ENCODE measurements at places on chromosomes 16 and 17. TPM values are rescaled to one million over a fixed set of nuclear protein-coding genes. Genes with fewer than 3 reads are reported as not detected.
A peak's percentile ranks its signal among the peaks of the same experiment; 100 is the strongest.

DNA sequence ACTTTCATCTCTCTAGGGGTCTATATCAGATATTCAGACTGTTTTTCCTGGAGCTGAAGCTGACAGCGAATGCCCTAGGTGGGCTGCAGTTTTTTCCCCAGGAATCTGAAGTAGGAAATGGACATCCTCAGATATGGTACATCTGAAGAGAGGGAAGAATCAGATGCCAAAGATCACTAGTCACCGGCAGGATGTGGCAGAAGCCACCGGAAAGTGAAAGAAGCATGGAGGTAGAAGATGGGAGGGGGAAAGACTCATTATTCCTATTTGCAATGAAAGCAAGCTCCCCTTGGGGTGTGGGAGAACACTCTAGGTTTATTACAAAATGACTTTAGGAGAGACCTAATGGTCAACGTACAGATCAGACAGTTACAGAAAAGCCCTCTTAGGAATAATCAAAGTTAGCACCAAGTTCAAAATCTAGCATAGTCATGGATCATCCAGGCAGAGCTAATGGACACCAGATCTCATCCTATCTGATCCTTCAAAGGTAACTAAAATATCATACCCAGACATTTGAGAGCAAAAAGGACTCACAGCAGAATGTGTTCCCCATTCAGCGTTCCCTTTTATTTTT is 110.7 kb downstream of the HS3ST3A1 start:
- no peak for DNase-seq

Gene CRHR1
- polyA plus RNA-seq = 0.24 TPM

DNA sequence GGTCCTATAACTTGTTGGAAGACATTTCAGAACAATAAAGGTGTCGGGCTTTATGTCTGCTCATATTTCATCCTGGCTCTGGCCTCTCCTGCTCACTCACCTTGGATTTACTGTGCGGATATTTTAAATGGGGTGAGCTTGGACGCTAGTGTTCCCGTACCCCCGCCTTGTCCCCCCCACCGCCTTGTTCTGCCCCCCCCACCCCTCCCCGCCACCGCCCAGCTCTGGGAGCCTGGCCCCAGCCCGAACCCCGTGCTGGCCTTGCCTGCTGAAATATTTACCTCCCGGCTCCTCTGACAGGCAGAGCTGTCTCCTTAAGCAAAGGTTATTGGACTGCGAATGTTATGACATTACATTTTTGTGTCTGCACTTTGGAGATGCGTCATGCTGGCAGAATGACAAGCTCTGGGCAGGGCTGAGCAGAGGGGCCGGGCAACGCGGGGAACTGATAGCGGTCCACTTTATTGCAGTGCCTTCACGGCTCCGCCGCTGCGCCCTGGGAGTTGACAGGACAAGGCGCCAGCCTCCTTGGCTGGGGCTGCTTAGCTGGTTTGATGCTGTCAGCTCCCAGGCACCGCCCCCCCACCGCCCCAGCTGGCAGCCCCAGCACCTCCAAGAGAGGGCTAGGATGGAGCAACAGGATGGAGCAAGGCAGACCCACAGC is 222.5 kb upstream of the GSE1 start:
- DNase-seq = peak; percentile 97

GRCh38 chr16:2511996-2512734 is 1.6 kb upstream of the ATP6V0C start:
- DNase-seq = no peak

Gene CEP131
- 9.0 TPM for polyA plus RNA-seq

DNA sequence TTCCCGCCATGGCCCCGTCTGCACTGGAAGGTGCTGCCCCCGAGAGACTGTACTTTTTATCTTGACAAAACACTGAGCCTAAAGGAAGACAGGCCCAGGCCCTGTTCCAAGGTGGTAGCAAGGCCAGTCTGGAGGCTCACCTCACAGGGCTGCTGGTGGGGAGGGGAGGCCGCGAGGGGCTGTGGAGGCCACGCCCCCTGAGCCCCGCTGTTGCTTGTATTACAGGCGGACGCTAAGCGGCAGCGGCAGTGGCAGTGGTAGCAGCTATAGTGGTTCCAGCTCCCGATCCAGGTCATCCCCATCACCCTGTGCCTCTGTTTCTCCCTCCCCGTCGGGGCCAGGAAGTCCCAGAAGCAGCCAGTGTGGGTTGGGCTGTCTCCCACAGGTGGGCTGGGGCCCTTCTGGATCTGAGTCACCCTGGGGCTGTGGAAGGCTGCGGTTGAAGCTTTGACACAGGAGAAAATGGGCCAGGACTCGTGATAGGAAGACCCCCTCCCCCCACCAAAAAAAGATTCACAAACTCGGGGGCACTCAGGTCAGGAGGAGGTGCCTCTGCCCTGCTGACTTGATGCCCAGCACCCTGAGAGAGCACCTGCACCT is 13.3 kb upstream of the IL17C start:
- DNase-seq = no peak

DNA sequence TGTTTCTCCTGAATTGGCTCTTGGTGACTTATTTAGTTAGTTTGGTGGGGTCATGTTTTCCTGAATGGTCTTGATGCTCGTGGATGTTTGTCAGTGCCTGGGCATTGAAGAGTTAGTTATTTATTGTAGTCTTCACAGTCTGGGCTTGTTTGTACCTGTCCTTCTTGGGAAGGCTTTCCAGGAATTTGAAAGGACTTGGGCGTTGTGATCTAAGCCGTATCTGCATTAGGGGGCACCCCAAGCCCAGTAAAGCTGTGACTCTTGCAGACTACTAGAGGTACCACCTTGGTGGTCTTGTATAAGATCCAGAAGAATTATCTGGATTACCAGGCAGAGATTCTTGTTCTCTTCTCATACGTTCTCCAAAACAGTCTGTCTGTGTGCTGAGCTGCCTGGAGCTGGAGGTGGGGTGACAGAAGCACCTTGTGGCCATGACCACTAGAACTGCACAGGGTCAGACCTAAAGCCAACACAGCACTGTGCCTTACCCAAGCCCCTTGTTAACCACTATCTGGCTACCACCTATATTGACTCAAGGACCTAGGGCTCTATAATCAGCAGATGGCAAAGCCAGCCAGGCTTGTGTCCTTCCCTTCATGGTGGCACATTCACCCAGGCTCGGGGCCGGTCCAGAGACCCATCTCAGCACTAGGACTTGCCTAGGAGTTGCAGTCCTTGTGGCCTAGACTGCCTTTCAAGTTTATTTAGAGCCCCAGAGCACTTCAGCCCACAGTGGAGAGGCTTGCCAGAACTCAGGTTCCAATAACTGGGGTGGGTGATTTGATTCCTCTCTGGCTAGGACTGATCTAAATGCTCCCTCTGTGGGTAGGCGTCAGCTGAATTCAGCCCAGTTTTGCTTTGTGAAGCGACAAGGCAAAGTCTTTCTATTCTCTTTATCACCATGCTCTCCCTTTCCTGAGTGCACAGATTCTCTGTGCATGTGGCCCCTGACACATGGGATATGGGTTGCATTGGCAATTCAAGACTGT is 11.0 kb downstream of the RNF135 start:
- DNase-seq = no peak

DNA sequence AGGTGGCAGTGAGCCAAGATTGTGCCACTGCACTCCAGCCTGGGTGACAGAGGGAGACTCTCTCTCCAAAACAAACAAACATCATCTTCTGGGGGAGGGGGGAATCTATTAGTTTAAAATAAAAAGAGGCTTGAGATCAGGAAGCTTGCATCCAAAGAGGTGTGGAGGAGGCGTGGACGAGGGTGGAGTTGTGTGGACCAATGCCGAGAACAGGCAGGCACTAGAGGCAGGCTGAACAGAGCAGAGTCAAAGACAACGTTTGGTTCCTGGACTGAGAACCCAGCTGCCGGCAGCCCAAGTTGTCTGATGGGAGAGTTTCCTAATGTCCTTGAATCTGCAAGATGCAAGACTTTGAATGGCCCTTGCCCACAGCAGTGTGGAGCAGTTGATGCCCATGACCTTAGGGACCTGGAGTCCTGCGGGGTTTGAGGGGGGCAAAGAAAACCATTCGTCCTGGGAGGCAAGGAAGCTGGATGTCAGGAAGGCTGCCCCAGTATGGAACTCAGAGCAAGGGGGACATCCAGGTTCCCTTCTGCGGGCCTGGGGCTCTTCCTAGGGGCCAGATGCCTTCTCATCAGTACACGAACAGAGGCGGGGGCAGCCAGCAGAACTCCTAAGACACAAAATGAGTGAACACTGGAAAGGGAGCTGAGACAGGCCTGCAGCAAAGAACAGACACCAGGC is 9.2 kb downstream of the TBC1D16 start:
- no peak for DNase-seq

GRCh38 chr17:78973196-78973595 is 6.5 kb downstream of the LGALS3BP start:
- no peak for DNase-seq

DNA sequence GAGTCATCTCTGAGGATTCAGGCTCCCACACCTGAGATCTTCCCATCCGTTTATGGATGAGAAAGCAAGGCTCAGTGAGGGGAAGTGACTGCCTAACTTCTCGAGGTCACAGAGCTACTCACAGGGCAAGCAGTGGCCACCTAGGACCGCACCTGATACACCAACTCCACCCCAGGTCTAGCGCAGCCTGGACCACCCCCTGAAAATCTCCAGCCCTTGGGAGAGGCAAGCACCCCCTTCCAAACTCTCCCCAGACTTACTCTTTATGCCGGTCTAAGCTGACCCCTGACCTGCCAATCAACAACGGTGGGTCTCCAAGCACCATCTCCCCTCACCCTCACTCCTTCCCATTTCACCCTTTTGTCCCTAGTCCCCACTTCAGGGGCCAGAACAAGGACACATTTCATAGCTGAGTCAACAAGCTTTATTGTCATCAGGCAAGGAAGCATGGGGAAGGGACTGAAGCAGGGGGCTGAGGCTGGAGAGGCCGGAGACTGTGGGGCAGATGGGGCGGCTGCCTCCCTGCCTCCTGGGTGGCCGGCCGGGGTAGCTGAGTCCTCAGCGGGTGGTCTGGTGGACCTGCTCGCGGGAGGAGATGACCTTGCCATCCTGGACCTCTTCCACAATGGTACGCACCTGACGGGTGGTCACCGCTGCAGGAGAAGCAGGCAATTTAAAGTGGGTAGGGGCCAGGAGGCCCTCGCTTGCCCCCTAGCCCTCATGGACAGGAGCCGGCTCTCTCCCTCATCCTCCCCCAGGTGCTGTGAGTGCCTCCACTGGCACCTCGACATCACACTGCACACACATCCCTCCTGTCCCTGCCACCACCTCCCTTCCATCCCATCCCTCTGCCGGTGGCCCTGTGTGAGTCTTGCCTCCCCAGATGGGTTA is 5.1 kb downstream of the KRT17 start:
- DNase-seq = no peak

Gene MYADML2
- 0.07 TPM for polyA plus RNA-seq

GRCh38 chr16:54522584-54522983 is 236.0 kb upstream of the IRX3 start:
- DNase-seq = no peak

DNA sequence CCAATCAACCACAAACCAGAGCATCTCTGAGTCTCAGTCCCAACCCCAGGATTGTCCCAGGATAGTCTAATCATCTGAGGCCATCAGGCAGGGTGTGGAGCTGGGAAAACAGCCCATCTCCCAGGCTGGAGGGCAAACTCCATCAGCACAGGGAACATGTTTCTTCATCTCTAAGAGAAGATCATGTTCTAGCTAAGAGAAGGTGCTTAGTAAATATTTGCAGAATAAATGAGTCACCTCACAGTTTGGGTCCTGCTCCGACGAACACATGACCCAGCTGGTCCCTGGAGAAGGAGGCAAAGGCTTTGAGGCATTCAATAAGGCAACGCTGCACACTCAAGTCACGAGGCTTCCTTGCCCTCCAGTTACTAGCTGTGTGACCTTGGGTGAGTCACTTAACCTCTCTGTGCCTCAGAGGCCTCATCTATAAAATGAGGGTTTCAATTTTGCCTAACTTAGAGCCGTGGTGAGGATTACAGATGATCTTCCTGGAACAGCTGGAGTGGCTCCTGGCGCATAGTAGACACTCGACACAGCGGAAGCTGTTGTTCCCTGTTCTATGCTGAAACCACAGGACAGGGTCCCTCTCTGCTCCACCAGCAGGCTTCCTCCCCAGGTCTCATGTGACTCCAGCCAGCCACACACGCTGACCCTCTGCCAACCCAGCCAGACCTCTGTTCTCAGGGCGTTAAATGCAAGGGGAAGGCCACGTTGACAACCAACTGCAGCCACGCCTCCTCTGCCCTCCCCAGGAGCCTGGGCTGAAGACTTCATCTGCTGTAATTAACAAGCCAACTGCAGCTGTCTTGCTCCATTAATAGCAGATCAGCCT is 10.3 kb upstream of the RPL38 start:
- DNase-seq = peak; percentile 61

DNA sequence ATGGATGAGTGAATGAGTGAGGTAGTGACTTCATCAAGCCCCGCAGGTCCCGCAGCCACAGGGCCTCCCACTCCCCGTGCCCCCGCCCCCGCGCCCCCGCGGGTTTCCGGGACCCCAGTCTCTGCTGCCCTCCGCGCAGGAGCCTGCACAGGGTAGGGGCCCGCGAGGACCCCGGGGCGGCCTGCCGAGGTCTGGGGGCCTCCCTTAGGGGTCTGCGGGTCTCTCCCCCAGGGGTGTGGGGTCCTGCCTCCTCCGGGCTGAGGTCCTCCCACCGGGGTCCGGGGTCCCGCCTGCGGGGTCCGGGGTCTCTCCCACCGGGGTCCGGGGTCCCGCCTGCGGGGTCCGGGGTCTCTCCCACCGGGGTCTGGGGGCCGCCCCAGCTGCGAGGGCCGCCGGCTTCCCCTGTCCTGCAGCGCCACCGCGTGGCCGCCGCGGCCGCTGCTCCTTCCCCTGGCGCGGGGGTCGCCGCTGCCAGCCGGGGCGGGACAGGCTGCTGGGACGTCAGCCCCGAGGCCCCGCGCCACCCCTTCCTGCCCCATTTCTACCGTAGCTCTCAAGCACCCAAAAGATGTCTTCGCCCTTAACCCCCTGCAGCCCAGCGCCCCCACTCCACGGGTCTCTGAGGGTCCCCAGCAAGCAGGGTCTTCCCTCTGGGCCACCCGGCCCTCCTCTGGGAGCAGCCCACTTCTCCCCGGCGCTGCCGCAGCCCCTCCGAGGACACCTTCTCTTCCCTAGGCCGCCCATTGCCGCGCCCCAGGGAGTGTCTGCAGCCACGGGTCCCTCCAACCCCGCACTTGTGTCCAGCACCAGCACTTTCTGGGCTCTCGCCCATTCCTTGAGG is 10.4 kb upstream of the CHMP6 start:
- no peak for DNase-seq

GRCh38 chr16:2174396-2175131 is 19.0 kb downstream of the TRAF7 start:
- DNase-seq = no peak

Gene OR3A2
- polyA plus RNA-seq = 0.06 TPM

Gene HOXB1
- polyA plus RNA-seq = 0.07 TPM

Gene KLHL11
- 5.6 TPM for polyA plus RNA-seq

GRCh38 chr17:28958820-28959455 is 7.6 kb upstream of the PHF12 start:
- no peak for DNase-seq

DNA sequence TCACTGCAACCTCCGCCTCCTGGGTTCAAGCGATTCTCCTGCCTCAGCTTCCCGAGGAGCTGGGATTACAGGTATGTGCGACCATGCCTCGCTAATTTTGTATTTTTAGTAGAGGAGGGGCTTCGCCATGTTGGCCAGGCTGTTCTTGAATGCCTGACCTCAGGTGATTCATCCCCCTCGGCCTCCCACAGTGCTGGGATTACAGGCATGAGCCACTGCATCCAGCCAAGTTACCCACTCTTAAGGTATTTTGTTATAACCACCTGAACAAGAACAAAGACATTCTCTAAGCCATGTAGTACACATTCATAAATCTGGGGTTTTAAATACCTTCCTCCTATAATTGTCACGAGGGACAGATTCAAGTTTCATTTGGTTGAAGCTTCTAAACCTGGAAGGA is 12.3 kb upstream of the TMEM170A start:
- no peak for DNase-seq

Data from large intestine (tissue), 12 donors.